ENCODE measurements at places on chromosomes 6 and 20.

DNA sequence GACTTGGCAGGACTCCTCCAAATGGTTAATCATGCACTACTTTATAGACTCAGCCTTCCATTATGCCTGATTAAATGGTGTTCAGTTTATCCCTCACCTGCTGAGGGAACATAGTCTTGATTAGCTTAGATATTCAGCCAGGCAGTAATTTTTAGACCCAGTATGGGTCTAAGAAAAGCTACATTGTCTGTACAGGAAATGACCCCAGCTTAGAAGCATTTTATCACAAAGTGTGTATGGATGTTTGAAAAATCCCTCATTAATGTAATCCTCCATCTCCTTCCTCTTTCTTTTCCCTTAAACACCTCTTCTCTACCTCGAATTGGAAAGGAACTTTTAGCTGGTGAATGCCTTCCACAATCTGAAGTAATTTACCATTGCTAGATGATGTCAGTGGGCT, 252.2 kb upstream of the BMP2 start:
- no peak for DNase-seq

DNA sequence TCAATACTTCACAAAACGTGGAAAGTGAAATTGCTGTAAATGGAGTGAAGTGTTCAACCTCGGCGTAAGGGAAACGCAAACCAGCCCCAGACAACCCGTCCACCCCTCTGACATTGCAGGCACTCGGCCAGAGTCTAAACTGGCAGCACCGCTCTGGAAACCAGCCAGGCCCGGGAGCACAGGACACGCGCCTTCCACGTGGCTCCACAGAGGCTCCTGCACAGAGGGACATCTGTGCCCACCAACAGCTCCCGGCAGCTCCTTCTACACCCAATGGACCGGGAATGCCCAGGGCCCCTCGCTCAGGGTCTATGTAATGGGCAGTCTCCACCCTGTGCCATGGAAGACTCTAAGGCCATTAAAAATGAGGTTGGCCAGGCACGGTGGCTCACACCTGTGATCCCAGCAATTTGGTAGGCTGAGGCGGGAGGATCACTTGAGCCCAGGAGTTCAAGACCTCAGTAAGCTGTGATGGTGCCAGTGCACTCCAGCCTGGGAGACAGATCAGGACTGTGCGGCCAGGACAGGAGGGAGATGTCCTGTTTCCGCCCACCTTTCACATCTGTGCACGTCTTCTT, 3.4 kb upstream of the HELZ2 start:
- no peak for DNase-seq

GRCh38 chr6:113813142-113813541, 44.0 kb upstream of the MARCKS start:
- no peak for DNase-seq

DNA sequence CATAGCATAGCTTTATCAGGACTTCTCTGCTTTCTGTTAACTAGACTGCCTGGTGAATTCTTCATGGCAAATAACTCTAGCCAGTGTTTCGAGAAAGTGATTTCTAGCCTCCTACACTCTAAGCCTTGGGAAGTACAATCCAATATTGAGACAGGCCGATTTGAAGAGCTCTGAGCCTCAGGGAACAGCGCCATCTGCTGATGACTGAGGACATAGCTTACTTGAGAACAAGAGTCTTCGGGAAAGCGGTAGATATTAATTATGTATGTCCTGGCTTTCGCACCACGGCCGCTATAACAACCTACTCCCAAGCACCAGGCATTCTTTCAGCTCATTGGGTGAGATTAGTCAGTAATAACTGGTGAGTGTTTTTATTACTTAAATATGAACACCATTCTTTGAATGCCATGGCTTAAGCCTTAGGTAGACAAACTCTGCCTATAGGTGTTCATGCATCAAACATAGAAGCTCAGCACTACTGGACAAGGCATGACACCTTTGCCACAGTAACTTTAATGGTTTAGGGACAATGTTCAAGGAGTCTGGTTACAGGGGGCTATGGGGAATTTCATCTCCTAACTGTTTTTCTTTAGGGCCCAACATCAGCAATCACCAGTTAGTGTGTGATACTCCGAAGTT, 518.6 kb downstream of the BMP2 start:
- DNase-seq, result peak; percentile 76

- DNase-seq, result no peak
Measured at GRCh38 chr20:52270696-52271095, 79.1 kb upstream of the ZFP64 start.

GRCh38 chr6:50141100-50141499, 91.4 kb upstream of the DEFB112 start:
- DNase-seq, result no peak

DNA sequence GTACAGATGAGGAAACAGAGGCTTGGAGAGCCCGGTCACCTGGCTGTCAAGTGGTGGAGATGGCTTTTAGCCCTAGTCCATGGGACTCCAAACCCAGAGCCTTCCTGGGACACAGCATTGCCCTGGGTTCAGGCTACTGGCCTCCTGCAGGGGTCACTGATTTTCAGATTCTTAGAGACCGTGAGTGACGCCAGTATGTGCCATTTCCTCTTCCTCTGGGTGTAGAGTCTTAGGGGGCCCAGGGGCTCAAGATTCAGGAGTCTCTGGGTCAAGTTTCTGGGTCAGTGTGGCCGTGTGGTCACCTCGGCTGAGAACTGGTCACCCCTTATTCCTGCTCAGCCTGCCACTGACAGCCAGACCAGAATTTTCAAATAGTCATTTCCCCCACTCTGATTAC, 574 bp downstream of the ARHGAP40 start:
- DNase-seq, result no peak

GRCh38 chr6:43848671-43849391, 78.8 kb downstream of the VEGFA start:
- no peak for DNase-seq

DNA sequence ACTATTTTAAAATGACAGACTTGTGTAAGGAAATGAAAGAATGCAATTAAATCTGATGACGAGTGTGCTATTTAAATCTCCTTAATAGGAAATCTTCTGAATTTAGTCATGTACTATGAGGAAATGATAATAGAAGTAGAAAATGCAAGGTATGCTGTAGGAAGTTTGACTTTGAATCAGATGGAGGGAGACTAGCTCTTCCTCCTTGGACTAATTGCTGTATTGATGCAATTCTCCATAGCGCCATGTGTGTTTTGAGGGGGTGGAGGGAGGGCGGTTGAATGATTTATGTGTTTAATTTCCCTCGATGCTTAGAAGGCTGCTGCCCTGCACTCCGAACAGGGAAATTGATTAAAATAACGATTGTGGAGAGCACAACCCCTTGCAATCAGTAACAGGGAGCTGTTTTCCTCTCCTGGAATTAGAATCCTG, 214.4 kb upstream of the PRND start:
- DNase-seq, result no peak

- DNase-seq, result no peak
Measured at GRCh38 chr20:22909436-22909835, 125.7 kb upstream of the SSTR4 start.

GRCh38 chr20:62321521-62321948, 18.7 kb downstream of the ADRM1 start:
- no peak for DNase-seq

DNA sequence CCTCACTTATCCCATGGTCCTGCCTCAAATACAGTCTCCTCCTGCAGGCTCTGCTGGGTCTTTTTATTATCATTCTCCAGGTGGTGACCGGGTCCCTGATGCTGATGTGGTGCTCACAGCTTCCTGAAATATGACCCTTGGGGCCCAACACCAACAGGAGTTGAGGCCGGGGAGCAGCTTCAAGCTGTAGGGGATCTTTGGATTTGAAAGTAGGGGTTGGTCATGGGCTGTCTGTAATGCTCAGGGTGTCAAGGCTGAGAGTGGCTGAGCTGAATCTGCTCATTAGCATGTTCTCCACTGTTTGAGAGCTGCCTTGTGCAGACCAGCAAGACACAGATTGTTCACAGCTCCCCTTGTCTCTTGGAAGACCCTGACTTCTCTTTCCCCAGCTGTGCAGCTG, 35.5 kb downstream of the HLA-F start:
- no peak for DNase-seq

GRCh38 chr6:161271343-161272030, 2.4 kb downstream of the AGPAT4 start:
- peak; percentile 44 for DNase-seq

DNA sequence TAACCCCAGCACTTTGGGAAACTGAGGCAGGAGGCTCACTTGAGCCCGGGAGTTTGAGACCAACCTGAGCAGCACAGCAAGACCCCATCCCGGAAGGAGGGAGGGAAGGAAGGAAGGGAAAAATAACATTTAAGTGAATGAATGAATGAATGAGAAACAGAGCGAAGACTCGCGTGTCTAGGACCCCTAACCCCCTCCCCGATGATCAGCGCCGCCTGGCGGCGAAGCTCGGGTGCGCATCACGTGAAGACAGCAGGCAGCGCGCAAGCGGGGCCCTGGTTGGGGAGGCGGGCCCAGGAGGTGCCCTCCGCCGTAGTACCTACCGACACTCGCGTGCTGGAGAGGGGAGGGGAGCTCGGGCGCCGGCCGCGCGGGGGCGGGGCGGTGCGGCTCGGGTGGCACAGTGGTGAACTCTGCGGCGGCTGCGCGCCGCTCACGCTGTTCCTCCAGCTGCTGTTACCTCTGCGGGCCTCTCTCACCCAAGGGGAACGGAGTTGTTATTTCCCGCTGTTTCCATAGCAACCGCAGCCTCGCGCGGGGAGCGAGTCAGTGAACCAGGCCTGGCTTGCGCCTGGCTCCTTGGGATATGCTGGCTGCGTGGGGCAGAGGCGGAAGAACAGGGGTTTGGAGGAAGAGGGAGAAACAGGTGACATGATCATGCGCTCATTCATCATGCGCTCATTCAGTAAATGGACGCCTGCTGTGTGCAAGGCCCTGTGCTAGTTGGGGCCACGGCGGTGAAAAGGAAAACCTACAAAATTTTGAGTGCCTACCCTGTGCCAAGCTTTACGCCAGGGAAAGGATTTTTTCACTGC, 2.0 kb upstream of the DCDC2 start:
- DNase-seq, result peak; percentile 89

GRCh38 chr20:17762243-17762872, 62.6 kb downstream of the BANF2 start:
- no peak for DNase-seq

- DNase-seq, result no peak
Measured at GRCh38 chr6:166587631-166588413, 1.3 kb upstream of the RAMACL start.

GRCh38 chr6:98308564-98308963, 525.8 kb upstream of the POU3F2 start:
- no peak for DNase-seq

GRCh38 chr20:43913291-43914025, 1.2 kb upstream of the TOX2 start:
- DNase-seq, result peak; percentile 17

DNA sequence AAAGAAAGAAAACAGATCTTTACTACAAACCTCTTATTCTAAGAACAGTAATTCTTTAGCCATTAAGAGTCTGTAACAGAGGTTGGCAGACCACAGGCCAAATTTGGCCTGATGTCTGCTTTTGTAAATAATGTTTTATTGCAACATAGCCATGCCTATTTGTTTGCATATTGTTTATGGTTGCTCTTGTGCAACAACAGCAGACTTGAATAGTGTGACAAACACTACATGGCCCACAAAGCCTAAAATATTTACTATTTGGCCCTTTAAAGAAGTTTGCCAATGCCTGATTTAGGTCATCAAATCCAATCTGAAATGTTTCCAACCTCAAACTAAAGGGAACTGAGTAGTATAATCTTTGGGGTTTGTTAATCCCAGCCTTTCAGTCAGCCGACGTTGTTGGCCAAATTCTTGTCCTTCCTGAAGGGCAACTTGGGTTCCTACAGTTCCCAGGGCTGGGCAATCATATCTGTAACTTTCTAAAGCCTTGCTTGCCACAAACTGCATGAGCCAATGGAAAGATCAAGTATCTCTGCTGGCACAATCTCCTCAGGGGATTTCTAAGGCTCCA, 33.9 kb upstream of the TBC1D20 start:
- no peak for DNase-seq

All from retina (tissue), 1 donor.